ENCODE measurements at places on chromosomes 7 and 10.

- no peak for DNase-seq
Observed at GRCh38 chr10:25125201-25125611, 49.6 kb upstream of the GPR158 start.

- no peak for DNase-seq
Observed at GRCh38 chr7:78968951-78969350, 484.5 kb downstream of the MAGI2 start.

GRCh38 chr10:123891144-123892071, at the start of gene CPXM2:
CPXM2 (minus strand) TSS chr10:123891807; CDS start chr10:123891659, 148 bp downstream.
- no peak for DNase-seq

- no peak for DNase-seq
Observed at GRCh38 chr7:73766556-73767229, 3.4 kb downstream of the CLDN3 start.

GRCh38 chr7:16347066-16347826, 74.1 kb downstream of the CRPPA start:
- no peak for DNase-seq

DNA sequence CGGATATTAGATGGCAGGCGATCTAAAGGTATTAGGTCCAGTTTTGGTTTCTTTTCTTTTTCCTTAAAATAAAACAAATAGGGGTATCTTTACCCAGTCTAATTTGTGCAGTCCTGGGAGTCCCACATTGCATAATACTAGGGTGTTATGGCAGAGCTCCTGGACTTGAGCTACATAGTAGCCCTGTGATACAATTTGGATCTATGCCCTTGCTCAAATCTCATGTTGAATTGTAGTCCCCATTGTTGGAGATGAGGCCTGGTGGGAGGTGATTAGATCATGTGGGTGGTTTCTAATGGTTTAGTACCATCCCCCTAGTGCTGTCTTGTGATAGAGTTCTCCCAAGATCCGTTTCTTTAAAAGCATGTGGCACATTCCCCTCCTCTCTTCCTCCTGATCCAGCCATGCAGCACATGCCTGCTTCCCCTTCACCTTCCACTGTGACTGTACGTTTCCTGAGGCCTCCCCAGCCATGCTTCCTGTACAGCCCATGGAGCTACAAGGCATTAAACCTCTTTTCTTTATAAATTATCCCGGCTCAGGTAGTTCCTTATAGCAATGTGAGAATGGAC, 141.9 kb downstream of the RPS24 start:
- DNase-seq = no peak

- DNase-seq = no peak
Observed at GRCh38 chr10:123393170-123393569, 239.0 kb downstream of the BUB3 start.

DNA sequence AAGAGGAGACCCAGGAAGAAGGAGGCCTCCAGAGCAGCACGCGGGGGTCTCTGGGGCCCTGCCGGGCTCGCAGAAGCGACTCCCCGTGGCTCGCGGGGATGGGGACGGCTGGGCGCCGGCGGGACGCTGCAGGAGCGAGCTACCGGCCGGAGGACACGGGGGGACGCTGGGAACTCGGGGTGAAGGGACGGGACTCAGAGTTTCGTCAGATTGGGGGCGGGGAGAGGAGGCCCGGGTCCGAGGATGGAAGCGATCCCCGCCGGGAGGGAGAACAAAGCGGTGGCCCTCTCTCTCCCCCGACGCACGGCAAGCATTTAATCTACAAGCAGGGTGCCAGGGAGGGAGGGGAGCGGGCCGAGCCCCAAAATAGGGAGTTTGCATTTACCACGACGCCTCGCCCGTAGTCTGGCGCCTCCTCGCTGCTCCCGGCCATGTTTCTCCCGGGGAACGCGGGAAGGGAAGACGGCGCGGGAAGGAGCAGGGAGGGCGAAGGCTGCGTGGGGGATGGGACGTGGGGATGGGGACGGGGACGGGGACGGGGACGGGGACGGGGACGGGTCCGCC, at the start of gene PRTFDC1:
Gene PRTFDC1, minus strand, starts transcription at position 464 of the 564 bp plus-strand sequence. Its CDS starts 31 bp downstream, at position 433.
- DNase-seq = peak; percentile 57

DNA sequence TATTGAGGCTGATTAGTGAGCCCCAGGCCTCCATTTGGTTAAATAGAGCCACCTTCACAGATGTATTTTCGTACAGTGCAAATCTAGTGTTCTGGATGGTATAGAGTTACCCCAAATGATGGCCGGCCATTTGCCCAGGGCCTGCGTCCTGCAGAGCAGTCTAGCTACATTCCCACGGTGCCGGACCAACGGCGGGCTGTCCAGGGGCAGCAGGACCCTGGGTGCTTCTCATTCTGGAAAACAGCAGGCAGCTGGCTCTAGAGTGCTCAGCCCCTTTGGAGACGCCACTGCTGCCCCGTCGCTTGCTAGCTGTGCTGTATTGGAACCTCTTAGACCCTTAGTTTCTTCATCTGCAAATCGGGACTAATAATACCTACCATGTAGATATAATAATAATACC, 149.1 kb downstream of the RGS10 start:
- no peak for DNase-seq

DNA sequence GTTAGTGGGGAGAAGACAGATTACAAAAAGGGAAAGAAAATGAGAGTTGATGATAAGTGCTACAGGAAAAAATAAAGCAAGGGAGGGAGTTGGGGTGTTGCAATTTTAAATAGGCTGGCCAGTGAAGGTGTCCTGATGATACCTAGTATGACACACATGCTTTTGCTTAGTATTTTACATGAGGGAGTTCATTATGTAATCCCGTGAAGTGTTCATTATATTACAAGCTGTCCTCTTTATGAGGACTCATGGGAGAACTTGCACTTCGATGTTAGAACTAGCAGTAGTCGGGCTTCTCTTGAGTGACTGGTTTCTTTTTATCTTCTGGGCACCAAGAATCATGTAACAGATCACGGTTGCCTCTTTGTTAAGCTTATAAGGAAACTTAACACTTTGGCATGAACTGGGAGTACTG, 102.3 kb upstream of the MTPN start:
- DNase-seq = no peak

GRCh38 chr10:72124989-72125388, 36.6 kb upstream of the SPOCK2 start:
- no peak for DNase-seq

DNA sequence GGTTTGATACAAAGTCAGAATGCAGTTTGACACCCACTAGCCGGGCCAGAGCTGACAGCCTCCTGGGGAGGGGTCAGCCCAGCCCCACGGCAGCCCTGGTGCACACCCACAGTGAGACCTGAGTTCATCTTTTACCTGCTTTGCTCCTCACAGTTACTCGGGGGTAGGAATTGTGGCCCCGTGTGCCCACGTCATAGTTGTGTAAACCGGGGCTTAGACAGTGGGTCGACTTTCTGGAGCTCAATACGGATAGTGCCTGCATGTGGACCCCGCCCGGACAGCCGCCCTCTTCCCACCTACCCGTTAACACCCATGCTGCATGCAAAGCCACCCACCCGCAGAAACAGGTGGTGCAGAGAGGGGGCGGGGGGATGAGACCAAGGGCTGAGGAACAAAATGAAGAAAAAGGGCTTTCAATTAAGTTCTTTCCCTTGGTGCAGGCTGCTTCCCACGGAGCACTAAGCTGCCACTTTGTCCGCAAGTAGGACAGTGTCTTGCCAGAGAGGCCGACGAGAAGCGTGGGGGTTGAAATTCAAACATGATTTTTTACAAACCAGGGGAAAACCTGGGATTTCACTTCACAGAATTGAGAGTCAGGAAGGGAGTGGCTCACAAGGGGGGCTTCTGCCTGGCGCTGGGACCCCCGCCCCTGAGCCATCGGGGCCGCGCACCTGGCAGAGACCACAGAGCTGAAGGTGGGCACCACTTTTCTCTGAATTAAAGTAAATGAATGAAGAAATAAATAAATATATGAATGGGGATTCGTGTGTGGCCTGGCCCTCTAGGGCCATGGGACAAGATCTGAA, 24.6 kb upstream of the FOXL3 start:
- DNase-seq = no peak

DNA sequence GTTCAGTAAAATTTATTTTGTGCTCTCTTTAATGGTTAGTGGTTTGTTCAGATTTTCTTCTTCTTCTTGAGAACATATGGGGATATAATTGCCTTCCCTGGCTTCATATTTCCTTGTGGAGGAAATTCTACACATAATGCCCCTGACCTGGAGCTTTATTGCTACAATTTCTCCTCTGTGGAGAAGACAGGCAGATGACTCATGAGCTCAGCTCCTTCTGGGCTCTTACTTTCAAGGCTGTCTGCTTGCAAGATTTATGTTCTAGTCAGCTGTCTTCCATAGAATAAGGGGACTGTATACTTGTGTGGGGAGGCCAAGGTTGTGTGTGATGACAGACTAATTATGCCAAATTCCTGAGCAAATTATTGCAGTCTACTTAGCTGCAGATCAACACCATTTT, 1.6 kb downstream of the LRRD1 start:
- DNase-seq = no peak

DNA sequence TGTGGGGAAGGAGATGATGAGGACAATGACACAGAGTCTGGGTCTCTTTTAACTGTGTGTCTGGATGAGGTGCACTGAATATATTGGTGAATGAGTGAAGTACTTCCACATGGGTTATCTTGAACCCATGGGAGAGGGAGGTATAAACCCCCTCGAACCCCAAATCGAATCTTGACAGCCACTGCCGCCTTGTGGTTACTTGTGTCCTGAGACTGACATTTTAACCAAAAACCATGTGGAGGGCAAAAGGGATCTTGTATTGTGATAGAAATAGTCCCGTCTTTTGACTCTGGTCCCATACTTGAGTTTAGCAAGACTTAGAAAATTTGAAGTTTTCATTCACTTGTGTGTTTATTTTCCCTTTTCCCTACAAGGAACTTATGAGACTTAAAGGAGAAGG, 283.3 kb downstream of the PHTF2 start:
- DNase-seq = no peak

GRCh38 chr10:3781468-3782145, 3.4 kb downstream of the KLF6 start:
- DNase-seq = no peak

- DNase-seq = no peak
Observed at GRCh38 chr10:126027692-126028091, 131.3 kb downstream of the FANK1 start.

- no peak for DNase-seq
Observed at GRCh38 chr7:264541-265191, 25.3 kb upstream of the FOXL3 start.

- DNase-seq = no peak
Observed at GRCh38 chr7:101208794-101209193, 8.0 kb upstream of the MOGAT3 start.

GRCh38 chr7:50190776-50191175, 97.7 kb upstream of the ZPBP start:
- DNase-seq = no peak

DNA sequence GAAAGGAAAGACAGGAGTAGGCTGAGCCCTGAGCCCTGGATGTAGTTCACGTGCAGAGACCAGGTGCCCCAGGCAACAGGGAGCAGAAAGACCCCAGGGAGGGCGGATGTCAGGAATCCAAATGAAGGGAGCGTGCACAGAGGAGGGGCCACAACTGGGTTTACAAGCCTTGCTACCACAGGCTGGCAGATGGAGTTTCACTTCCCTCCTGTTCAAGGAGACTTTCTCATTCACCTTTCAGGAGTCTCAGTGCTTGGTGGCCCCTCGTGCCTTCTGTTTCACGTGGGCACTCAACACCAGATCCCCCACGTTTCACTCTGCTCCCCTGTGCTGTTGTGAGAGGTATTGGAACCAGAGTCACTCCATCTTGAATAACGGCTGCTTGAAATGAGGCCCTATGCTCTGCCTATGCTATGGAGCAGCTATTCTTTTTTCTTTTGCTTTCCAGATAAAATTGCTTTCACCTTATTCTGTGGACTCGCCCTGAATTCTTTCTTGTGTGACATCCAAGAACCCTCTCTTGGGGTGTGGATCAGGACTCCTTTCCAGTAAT, 601.4 kb upstream of the IGFBP3 start:
- no peak for DNase-seq

- no peak for DNase-seq
Observed at GRCh38 chr10:75845176-75845947, 413.9 kb downstream of the LRMDA start.

DNA sequence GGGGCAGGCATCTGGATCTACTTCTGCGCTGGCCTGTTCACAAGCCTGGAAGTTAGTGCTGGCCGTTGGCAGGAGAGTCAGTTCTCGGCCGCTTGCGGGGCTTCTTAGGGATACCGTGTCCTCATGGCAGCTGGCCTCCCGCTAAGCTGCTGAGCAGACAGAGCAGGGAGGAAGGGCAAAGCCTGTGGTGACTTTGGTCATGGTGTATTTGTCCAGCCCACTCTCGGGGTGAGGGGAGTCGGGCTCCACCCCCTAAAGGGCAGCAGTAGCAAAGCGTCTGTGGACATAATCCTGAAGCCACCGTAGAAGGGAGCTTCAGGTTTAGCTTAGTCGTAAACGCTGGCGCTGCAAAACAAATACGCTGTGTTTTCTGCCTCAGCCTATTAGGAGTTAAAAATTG, 12.2 kb downstream of the UBE3C start:
- no peak for DNase-seq

GRCh38 chr10:19491166-19491565, 325.1 kb upstream of the PLXDC2 start:
- DNase-seq = no peak

- DNase-seq = no peak
Observed at GRCh38 chr7:128215739-128216138, 25.3 kb upstream of the LEP start.

GRCh38 chr10:52245547-52245946, 68.5 kb upstream of the DKK1 start:
- DNase-seq = no peak

DNA sequence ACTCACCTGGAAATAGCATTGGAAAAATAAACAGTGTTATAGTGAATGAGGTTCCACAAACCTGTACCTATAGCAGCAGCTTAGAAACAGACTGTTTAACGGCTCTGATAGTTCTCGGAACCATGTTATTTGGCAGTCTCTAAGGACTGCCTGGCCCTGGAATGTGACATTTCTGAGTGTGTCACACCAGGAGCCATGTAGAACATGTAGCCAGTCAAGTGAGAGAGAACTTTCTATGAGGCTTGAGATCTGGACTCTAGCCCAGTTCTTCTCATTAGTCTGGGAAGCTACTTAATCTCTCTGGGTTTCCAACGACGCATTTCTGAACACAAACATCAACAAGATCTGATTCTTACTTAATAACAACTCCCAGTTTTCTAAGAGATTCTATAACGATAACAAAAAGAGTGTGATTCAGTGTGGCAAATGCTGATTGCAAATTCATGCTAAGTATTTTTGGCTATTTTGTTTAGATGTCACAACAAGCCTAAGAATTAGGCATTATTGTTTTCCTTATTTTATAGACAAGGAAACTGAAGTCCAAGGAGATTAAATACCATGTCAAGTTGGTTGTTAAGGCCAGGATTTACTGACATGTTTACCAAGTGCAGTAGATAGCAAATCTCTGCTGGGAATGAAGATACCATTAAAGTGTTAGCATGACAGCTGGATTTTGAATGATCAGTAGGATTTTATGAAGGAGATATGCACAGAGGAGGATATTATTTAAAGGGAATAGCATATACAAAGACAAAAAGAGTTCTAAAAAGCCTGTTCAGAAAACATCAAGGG, 47.2 kb downstream of the APBB1IP start:
- no peak for DNase-seq

- DNase-seq = peak; percentile 40
Observed at GRCh38 chr7:130959743-130960207, 225.8 kb upstream of the KLF14 start.
